ENCODE measurements at places on chromosomes 1 and 21.
A peak's percentile ranks its signal among the peaks of the same experiment; 100 is the strongest.

- no peak for DNase-seq
Observed at GRCh38 chr1:211742889-211743529, 67.6 kb upstream of the NEK2 start.

GRCh38 chr1:172883387-172883791 lies 167.4 kb downstream of the TNFSF18 start:
- no peak for DNase-seq

DNA sequence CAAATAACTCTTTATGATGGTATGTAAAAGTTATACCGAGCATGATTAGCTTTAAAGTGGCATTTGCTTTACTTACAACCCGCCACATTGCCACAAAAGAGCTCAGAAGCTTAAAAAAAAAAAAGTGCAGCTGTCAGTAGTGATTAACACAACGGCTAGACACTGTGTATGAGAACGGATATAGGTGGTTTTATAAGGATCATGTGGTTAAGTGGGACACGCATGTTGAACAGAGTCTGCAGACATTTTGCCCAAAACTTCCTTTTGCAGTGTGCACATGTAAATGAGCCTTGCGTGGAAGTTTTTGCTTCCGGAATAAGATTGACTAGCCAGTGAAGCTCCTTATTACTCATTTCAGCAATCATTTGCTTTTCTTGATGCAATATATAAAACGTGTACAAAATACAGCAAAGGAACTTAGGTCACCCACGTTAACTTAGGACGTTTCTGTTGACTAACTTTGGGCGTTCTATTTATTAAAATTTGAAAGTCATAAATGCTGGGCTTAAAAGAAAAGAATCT lies 58.7 kb upstream of the RGS1 start:
- DNase-seq: no peak

DNA sequence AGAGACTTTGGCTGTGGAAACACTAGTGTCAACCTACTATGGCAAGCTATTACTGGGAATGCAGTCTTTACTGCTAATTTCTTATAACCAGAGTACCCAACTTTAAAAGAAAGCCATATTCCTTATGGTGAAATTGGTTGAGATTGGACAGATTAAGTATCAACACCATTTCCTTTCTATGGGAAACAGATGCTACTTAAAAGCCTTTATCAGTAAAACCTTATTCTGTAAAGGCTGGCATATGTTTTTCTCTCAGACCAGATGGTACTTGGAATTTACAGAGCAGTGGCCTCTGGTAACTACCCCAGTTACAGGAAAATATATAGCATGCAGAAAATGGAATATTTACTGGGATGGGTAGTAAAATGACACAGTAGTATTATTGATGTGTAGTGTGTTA lies 18.8 kb downstream of the IFI44 start:
- DNase-seq: no peak

- no peak for DNase-seq
Observed at GRCh38 chr1:116064616-116065015, 46.6 kb upstream of the MAB21L3 start.

- DNase-seq: peak; percentile 51
Observed at GRCh38 chr1:117656202-117656641, 50.4 kb downstream of the TENT5C start.

DNA sequence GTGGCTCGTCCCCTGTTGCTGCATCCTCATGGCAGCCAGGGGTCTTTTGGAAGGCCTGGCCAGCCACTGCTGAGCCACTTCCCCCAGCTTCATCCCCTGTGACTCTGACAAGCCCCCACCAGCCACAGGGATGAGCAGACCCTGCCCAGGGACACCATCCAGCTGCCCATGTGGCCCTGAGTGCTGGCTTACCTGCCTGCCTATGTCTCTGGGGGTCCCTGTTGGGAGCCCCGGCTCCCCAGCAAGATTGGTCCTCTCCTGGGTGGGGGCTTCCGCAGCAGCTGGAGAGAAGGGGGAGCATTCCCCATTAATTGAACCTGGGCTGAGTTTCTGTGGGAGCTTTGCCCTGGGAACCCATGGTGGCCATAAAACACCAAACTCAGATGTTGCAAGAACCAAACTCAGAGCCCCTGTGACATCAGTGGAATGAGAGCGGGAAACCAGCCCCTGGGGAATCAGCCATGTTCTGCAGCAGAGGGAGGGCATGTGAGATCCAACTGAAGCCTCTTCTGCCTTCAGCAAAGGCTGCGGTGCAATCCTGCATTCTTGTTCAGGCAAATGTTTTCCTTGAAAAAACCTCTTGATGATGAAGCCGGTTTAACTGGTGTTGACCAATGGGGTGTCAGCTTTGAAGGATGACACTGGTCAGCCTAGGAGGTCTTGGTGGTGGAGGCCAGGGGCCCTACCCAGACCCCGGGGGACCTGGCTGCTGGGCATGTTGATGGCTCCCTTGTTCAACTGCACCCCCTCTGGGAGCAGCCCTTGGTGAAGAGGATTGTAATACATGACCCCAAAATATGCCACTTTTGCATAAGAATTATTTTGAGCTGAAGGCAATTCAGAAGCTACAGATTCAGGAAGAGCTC lies 28.3 kb upstream of the COL18A1 start:
- DNase-seq: no peak

- no peak for DNase-seq
Observed at GRCh38 chr1:157993147-157993917, at the start of gene KIRREL1. TSS of gene KIRREL1 (plus strand) at chr1:157993645. CDS start at chr1:157993677, 32 bp downstream.

DNA sequence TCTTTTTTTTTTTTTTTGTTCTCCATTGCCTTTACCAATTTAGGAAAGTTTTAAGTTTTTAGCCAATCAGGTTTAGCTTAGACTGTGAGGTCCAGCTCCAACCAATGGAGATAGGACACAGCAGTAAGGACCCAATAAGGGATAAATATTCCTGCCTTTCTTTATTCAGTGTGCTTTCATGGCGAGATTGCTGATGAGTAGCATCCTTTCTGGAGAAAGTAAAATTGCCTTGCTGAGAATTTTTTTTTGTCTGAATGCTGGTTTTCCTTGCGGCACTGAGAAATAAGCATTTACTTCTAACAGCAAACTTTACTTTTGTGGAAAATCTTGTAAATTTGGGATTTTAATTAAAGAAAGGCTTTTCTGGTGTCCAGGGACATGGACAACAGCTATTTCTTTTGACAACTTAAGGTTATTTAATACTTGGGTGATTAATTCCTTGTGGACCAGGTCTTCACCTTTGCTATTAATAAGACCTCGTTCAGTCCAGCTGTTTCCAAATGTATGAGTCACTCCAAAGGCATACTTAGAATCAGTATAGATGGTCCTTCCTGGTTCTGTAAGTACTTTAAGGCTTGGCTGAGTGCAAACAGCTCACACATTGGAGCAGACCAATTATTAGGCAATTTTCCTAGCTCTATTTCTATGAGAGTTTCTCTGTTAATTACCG lies 54.1 kb downstream of the SERINC2 start:
- DNase-seq: no peak

- no peak for DNase-seq
Observed at GRCh38 chr1:109181085-109181806, 32.5 kb upstream of the SARS1 start.

DNA sequence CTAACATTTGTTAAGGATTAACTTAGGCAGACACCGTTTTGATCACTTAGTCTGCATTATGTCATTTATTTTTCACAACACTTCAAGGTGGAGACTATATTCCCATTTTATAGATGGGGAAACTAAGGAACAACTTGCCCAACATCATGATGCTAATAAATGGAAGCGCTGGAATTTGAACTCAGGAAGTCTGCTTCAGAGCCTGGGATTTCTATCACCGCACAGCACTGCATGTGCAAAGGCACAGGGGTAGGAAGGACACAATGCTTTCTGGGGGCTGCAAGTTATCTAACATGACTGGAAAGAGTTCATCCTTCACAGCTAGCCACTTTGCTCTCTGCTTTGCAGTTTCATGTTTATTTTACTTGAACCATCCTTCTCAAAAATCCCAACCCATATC lies 100.5 kb downstream of the UBR4 start:
- no peak for DNase-seq

DNA sequence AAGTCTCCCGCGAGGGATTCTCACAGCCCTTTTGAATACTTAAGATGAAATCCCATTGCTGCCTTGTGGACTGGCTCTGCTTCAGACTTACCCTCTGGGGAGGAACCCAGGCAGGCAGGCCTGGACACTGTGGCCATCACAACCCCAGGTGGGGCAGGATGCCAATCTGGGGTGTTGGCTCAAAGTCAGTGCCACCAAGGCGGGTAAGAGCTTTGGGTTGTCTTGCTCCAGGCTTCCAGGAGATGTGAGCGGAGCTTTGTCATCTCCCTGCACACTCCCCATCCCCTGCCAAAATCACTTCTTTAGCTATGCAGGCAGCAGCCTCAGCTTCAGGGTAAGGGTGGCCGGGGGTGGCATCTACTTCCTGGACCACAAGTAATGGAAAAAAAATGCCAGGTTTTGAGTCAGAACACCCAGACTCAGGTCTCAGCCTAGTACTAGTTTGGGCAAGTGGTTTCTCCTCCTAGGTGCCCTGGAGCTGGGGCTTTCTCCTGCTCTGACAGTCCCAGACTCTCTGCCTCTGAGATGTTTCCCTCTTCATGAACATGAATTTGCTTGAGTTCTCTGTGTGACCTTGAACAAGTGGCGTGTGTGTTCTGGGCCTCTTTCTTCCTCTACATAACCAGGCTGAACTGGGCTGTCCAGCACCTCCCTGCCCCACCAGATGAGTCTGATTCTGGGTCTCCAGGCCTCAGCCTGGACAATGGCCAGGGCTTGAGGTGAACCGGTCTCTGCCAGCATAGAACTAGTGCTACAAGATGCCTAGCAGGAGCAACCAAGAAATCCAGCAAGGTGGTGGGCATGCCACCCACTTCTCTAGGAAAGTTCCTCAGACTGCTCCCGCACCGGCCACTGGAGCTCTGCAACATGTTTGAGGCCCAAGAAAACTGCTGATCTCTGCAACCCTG lies 65.4 kb downstream of the VWA5B1 start:
- DNase-seq: no peak

- no peak for DNase-seq
Observed at GRCh38 chr1:56838759-56839158, 15.8 kb upstream of the C8A start.

Measured in stimulated activated CD4-positive, alpha-beta T cell treated with anti-CD3 and anti-CD28 coated beads, Interleukin-12 subunit alpha, Interleukin-12 subunit beta, amount 100 ng/mL, for 4 hours (primary cell).